Hematopoietic multipotent progenitor cell (in vitro differentiated cells): ENCODE measurements at places on chromosomes 4 and X.

GRCh38 chrX:44918722-44919121 lies 45.7 kb downstream of the KDM6A start:
- no peak for DNase-seq

DNA sequence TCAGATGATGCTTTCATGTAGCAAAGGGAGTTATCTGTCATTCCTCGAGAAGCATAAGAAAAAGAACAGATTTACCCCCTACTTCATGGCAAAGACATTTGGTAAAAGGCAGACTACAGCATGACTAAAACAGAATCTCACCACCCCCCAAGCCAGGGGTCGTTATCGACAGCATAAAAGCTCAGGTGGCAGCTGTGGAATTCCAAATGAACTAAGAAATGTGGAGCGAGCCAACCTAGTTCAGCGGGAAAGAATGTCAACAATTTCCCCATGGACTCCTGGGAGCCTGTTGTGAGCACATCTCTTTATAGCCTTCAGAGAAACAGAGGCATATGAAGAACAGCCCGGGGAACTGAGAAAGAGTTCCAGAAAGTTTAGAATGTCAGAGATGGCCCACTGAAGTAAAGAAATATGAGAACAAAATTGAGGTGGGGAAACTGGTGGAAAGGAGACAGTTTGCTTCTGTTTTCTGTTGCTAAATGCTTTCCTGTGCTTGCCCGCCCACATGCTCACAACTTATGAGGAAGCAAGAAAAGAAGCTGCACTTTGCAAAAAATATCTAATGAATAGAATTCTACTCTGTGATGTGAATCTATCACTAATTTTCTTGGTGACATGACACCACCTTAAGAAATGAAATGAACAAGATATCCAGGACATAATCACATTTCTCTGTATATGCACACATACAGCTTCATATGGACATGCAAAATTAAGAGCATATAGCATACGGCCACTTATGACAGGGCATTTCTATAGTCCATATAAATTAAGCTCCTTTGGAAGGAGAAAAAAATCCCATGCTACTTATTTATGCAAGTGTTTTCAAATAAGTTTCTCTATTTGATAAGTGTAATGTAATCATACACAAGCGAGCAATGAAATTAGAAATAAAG lies 135.3 kb upstream of the MID1 start:
- no peak for DNase-seq

- peak; percentile 22 for DNase-seq
Observed at GRCh38 chr4:142567620-142568451, 278.3 kb downstream of the INPP4B start.

- DNase-seq: peak; percentile 84
Observed at GRCh38 chrX:153900831-153901752, 3.4 kb upstream of the AVPR2 start.

GRCh38 chr4:163744861-163745260 lies 250.4 kb downstream of the TMA16 start:
- no peak for DNase-seq

DNA sequence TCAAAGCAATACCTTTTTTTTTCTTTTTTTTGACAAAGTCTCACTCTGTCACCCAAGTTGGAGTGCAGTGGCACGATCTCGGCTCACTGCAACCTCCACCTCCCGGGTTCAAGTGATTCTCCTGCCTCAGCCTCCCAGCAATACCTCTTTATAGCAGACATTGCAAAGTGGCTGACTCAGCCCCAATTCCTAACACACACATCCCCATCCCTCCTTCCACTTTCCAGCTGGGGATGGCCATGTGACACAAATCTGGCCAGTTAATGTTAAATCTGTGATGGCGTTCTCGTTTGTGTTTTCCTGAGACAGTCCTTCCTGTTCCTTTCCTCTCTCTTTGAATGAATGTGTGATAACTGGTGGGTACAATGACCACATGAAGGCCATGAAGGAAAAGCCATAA lies 276.2 kb upstream of the KLF3 start:
- no peak for DNase-seq

DNA sequence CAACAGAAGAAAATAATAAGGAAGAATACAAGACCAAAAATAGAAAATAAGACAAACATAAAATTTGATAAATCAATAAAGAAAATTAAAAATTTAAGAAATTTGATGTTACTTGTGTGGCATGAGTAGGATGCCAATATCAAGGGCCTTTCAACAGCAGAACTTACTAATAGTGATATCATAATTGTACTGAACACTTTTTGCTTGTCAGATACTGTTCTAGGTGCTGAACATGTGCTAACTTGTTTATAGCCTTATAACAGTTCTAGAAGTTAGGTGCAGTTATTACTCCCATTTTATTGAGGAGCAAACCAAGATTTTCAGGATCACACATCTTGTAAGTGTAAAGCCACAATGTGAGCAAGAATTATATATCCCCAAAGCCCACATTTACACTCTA lies 546.0 kb upstream of the EPHA5 start:
- no peak for DNase-seq

- no peak for DNase-seq
Observed at GRCh38 chr4:141807103-141807891, 170.9 kb downstream of the IL15 start.

DNA sequence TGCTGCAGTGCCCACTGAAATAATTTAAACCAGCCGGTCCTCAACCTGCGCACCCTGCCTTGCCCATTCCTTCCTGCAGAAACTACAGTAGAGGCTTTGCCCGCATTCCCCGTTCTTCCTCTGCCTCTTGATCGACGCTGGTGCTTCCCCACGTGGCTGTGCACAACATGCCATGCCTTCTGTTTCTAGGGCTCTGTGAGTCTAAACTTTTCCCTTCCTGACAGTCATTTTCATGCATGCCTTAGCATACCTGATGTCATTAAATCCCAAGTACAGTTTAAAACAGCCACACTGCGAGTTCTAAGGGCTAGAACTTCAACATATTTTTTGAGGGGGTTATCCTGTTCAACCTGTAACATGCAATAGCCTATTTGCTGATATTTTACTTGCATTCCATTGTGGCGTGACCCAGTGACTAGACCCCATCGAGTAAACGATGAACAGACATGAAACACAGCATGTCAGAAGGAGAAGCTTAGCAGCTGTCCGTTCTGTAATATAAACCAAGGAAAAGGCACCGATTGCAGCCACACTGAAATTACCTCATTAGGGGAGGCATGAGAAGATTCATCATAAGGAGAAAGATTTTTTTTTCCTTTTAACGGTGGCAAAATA lies 232.5 kb downstream of the ARHGAP10 start:
- no peak for DNase-seq

GRCh38 chr4:70737409-70737808 lies 15.6 kb downstream of the RUFY3 start:
- no peak for DNase-seq

DNA sequence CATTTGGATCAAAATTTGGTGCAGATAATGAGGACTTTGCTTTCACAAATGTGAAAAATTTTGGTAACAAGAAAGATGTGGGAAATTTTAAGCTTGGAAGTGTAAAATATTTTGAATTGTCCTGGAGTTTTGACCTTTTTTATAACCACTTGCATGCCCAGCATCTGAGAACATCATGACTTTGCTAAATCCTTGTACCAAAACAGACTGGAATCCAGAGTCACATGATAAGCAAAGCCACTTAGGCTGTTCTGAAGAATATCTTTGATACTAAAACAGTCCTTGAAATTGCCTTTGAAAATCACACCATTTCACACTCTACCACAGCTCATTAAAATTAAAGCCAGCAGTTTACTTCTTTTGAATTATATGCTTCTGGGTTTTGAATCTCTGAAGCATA lies 2.5 kb upstream of the PPM1K start:
- DNase-seq: no peak

GRCh38 chrX:97860226-97860625 lies 976.5 kb downstream of the RPA4 start:
- no peak for DNase-seq

DNA sequence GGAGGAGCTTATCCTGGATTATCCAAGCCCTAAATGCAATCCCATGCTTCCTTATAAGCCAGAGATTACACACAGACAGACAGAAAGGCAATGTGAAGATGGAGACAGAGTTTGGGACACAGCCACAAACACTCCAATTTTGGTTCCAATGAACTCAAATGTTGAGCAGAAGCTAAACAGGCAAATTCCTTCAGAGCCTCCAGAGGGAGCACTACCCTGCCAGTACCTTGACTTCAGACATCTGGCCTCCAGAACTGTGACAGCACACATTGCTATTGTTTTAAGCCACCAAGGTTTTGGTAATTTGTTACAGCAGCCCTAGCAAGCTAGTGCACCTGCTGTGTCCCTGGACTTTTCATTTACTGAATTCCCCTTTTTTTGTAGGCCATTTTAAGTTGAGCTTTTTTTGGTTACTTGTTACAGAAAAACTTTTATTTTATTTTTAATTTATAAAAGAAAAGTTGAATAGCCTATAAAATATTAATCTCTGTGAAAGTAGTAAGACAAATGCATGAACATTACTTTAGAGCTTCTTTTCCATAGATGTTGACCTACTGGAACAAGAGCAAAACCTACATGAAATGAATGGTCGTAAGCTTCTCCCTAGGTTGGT lies 33.4 kb upstream of the SRD5A3 start:
- DNase-seq: peak; percentile 33

DNA sequence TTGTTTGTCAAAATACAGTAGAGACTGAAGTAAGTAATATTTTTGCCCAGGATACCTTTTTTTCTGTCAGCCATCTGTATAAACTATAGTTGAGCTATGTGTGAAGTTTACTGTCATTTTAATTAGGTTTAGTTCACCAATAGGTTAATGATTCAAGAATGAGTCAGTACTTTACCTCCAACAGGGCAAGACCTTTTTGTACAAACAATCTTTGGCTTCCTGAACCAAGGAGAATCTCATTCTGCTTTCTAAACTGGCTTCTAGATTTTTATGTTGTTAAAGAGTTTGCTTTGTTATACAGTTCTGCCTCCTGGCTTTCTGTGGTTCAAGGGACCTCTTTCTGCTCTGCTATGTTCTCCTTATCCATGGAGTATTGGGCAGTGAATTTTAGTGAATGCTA lies 412.0 kb upstream of the NR3C2 start:
- no peak for DNase-seq

- no peak for DNase-seq
Observed at GRCh38 chrX:65587616-65588526, 53.3 kb upstream of the LAS1L start.

DNA sequence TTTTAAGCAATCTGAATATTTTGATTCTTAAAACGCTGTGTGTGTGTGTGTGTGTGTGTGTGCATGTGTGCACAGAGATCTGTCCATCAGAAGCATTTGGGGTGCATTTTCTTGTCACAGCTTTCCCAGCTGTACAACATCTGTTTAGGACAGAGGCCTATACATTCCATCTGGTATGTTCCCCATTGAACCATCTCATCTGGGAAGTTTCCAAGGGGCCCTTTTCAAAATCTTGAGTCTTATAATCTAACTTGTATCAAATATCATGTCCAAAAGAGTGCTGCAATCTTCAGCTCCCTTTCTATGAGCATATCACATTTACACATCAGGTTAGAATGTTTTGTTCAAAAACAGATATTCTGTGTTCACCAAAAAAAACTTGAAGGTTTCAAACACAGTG lies 16.5 kb upstream of the MID1 start:
- DNase-seq: no peak

DNA sequence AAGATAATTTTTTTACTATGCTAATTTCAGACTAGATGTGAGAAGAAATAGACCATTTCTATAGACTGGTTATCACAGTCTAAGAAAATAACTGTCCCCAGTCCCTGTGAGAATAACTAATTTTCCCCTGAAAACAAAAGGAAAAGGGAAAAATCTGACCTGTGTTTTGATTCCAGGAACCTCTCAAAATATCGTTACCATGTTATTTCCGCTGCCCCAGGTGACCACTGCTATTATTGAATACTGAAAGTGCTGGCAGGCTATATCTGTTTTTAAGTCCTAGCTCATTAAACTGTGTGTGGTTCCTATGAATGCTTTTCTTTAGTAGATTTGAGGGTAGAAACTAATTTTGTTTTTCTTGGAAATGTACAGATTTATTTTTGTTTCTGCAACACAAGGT lies 83.6 kb downstream of the GAB1 start:
- no peak for DNase-seq

- DNase-seq: no peak
Observed at GRCh38 chr4:10951306-10951705, 266.7 kb upstream of the CLNK start.

GRCh38 chr4:3034231-3034630 lies 40.1 kb downstream of the HTT-AS start:
- DNase-seq: no peak

DNA sequence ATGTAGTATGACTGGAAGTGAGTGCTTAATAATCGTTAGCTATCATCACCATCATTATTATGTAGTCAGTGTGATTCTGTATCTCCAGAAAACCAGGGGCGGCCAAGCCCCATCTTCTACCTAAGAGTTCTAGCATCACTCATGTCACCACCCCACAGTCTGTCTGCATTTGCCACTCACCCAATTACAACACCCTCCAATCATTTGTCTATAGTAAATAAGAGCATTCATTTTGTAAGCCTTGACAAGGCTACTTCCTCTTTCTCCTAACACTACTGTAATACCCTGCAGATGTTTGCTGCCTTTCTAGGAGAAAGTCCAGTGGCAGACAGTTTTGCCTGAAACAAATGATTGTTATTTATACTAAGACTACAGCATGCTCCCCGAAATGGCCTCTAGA lies 15.8 kb upstream of the IL21 start:
- DNase-seq: no peak

- no peak for DNase-seq
Observed at GRCh38 chrX:13996650-13997049, 33.0 kb downstream of the GEMIN8 start.

DNA sequence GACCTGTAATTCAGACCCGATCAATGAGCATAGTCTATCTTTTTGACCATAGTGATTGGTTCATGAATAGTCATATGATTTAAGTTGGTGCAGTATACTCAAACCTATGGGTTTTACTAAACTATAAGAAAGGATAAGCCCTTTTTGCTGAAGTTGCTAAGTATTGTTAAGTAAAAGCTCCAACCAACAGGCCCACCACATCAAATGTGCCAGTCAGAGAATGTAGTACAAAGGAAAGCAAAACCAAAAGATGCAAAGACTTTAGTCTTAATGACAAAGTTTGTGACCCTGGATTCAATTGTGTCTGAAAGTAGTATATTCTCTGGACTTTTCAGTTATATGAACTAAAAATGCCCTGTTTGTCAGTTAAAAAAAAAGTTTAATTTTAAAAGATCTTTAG lies 208.1 kb upstream of the TET2 start:
- DNase-seq: peak; percentile 9

DNA sequence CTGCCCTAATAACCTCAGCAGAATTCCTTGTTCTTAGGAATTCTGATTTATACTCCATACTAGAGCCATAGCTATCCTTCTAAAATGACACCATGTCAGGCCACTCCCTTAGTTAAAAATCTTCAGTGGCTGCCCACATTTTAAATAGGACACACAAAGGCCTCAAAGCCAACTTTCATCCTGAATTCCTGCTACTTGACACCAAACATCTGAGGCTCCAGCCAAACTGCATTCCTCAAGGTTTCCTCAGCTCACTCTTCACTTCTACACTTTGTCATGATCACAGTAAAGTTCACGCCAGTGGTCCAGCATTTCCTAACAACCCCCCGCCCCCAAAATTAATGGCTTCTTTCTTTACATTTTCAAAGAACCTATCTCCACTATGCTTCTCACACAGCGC lies 124.3 kb downstream of the ADGRA3 start:
- no peak for DNase-seq

GRCh38 chr4:184782731-184783373 lies 42.9 kb downstream of the ACSL1 start:
- no peak for DNase-seq
